ENCODE measurements at places on chromosomes 13 and 19. TPM values are rescaled to one million over a fixed set of nuclear protein-coding genes. Genes with fewer than 3 reads are reported as not detected.
A peak's percentile ranks its signal among the peaks of the same experiment; 100 is the strongest.

The ZNF296 gene
- 3.6 TPM for total RNA-seq

The PSG7 gene
- not detected for total RNA-seq

The CDX2 gene
- total RNA-seq = not detected

The POU2F2 gene
- total RNA-seq = 55.6 TPM

The IFNL1 gene
- 1.6 TPM for total RNA-seq

The LRRC8E gene
- total RNA-seq = not detected

The RNF113B gene
- total RNA-seq = not detected

The ELSPBP1 gene
- total RNA-seq = not detected

The ZNF582 gene
- 0.58 TPM for total RNA-seq

DNA sequence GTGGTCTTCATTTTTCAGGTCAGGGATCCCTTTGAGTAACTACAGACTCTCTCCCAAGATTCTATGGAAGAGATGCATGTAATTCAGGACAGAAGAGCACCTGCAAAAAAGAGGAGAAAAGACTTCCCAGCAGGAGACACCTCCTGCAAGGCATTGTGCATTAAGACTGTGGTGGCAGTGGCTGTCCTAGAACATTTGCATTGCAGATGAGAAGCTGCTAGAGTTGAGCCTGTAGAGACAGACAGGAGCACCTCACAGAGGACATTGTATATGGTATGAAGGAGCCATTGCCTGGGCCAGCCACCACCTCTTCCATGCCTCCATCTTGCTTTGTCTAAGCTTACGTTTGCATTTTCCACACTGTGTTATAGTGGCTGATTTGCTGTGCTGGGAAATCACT lies 11.2 kb upstream of the MYO16 start:
- no peaks in the 10 kb centered on the region for H3K27me3 ChIP-seq
- no peak overlapping the region for H3K27ac ChIP-seq
- DNase-seq = no peak
- no peak overlapping the region for H3K4me3 ChIP-seq
- no peaks in the 10 kb centered on the region for H3K4me1 ChIP-seq
- no peaks in the 10 kb centered on the region for H3K36me3 ChIP-seq

- H3K4me1 ChIP-seq = peaks cover 21% of the 10 kb centered on the region
- H3K27me3 ChIP-seq = no peaks in the 10 kb centered on the region
- no peak for DNase-seq
- no peak overlapping the region for H3K4me3 ChIP-seq
- H3K27ac ChIP-seq = no peak overlapping the region
Observed at GRCh38 chr13:100397627-100398026, 191.0 kb downstream of the GGACT start.

DNA sequence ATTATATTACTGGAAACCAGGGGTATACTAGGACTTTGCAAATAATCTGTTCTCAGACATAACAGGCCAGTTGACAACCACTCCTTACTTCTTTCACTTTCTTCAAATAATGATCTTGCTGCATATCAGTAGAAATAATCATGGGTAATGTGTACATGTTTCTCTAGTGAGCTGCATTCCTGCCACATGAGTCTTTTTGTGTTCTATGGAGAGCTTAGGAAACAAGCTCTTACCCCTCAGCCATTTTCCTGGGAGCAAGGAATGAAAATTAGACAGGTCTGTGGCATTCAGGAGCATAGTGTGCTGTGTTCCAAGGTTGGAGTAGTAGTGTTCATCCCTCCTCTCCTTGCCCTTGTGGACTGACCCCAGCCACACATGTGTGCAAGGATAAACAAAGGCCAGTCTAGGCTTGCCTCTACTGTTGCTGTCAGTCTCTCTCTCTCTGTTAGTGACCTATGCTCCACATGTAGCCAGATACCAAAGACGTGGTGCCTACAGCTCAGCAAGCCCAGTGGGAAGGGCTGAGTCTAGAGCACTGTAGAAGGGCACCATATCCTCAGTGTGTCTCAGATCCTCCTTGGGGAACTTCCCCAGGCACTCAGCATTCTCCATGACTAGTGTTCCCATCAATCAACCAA lies 11.5 kb upstream of the OXGR1 start:
- H3K27ac ChIP-seq = no peak overlapping the region
- peaks cover 31% of the 10 kb centered on the region for H3K27me3 ChIP-seq
- no peak for DNase-seq
- H3K36me3 ChIP-seq = no peaks in the 10 kb centered on the region
- no peak overlapping the region for H3K4me3 ChIP-seq

- peaks cover 6% of the 10 kb centered on the region for H3K4me1 ChIP-seq
- no peak overlapping the region for H3K4me3 ChIP-seq
- peak; percentile 56 for DNase-seq
- H3K27me3 ChIP-seq = peaks cover 51% of the 10 kb centered on the region
- H3K36me3 ChIP-seq = no peaks in the 10 kb centered on the region
Observed at GRCh38 chr13:24693862-24694471, 13.8 kb downstream of the ATP12A start.

DNA sequence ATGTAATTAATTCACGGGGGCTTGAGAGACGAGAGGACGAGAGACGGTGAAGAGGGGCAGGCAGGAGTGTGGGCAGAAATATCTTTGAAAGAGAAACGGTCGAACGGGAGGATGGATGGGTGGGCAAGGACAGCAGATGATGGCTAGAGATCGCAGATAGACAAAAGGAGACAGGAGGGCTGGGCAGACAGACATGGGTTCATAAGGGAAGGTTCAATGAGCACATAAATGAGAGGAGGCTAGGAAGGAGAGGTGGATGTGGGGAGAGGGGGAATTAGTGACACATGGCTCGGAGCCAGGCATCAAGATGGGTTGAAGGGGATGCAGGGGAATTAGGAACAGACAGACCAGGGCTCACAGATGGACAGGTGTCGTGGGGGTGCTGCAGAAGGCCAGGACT lies 1.1 kb downstream of the SYT3 start:
- peaks cover 4% of the 10 kb centered on the region for H3K36me3 ChIP-seq
- H3K4me1 ChIP-seq = peaks cover 3% of the 10 kb centered on the region
- DNase-seq = no peak
- no peak overlapping the region for H3K4me3 ChIP-seq

DNA sequence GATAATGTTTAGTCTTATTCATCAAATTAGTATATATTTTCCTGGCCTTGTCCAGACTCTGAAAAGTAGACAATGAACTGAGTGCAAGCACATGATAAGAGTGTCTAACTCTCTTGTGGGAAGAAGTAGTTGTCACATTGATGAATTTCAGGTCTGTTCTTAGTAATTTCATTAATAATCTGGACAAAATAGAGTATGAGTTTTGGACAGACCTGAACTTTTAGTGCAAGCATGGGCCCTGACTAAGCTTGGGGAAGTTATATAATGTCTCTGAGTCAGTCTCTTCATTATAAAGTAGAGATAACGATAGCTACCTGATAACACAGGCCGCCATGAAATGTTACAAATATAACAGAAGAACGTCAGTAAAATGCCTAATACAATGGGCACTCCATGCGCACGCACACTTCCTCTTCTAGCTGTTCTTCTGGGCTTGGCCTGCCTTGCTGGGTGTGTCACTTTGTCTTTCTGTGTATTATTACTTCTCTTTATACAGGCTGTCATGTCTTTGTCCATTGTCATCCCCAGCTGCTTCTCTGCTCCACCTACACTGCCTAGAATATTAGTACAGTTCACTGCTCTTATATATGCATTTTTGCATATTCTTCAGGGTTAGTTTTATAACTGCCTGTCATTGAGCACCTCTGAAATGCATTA lies 129.1 kb upstream of the HTR2A start:
- H3K27me3 ChIP-seq = no peaks in the 10 kb centered on the region
- no peaks in the 10 kb centered on the region for H3K36me3 ChIP-seq
- DNase-seq = no peak
- no peaks in the 10 kb centered on the region for H3K4me1 ChIP-seq
- H3K27ac ChIP-seq = no peak overlapping the region

DNA sequence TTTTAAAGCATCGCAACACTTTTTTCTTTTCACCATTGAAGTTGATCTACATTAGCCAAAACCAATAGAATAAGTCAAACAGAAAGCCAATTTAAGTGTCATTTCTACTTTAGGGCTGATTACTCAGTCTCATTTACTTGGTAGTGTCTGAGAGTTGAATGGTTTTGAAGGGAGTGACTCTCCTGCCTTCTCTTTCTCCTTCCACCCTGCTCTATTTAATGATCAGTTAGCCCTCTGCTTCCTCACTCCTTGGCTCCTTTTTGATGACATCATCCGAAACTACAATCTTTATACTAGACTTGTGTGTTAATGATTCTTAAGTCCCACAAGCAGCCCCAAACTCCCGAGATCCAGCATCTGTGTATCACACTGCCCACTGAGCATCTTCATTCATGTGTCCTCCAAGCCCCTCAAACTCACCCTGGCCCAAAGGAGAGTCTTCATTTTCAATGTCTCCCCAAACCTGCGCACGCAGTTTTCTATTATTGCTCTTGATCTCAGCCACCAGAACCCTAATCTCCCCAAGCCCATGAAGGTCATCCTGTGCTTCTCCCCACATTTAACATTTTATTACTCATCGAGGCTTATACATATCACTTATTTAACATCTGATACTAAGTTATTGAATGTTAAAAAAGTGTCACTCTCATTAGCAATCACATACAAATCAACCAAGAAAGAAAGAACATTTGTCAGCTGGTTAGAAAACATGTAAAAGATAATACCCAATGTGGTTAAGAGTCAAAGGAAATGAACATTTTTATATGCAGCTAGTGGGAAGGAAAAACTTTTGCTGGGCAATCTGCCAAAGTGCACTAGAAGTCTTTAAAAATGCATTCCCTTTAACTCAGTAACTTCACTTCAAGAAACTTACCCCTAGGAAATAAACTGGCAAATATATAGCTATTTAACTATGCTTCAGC lies 32.2 kb upstream of the ARGLU1 start:
- H3K27me3 ChIP-seq = peaks cover 15% of the 10 kb centered on the region
- DNase-seq = no peak
- no peaks in the 10 kb centered on the region for H3K36me3 ChIP-seq
- H3K27ac ChIP-seq = no peak overlapping the region
- H3K4me3 ChIP-seq = no peak overlapping the region

GRCh38 chr13:24668955-24669582 lies 11.1 kb upstream of the ATP12A start:
- no peak for DNase-seq
- no peak overlapping the region for H3K27ac ChIP-seq
- no peak overlapping the region for H3K4me3 ChIP-seq
- H3K4me1 ChIP-seq = peaks cover 10% of the 10 kb centered on the region

DNA sequence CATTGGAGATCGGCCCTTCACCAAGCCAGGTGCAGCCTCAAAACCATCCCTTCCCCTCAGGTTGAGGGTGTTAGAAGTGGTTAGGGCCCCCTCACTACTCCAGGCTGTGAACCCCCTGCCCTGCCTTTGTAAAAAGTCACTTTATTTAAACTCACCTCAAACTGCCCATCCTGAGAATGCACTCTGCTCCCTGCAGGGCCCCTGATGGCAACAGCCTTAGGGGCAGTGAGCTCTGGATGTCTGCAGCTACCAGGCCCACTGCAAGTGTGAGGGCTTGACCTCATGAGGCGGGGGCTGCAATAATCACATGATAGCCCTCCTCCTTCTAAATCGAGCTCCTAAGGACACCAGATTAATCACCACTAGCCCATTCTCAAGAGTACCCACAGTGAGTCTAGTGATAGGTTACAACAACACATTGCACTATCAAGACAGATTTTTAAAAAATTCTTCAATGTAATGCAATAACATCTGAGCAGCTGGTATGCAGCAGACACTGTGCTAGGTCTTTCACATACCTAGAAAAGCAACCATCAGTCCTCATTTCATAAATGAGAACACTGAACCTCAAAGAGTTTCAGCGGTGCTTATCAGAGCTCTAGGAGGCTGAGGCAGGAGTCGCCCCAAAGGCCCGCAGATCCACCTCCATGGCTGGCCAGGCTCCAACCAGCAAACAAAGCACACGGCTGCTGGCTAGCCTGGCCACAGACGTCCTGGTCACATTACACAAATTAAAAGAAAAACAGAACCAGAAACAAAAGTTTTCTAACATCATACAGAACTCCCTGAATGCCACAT lies 26.0 kb downstream of the SLC7A1 start:
- H3K4me1 ChIP-seq = peaks cover 53% of the 10 kb centered on the region
- no peak for DNase-seq
- no peak overlapping the region for H3K27ac ChIP-seq
- no peaks in the 10 kb centered on the region for H3K27me3 ChIP-seq
- peaks cover 6% of the 10 kb centered on the region for H3K36me3 ChIP-seq

- H3K27me3 ChIP-seq = no peaks in the 10 kb centered on the region
- peak overlapping the region; percentile 99 for H3K27ac ChIP-seq
Observed at GRCh38 chr19:29666578-29667386, 1.5 kb downstream of the PLEKHF1 start.

- peaks cover 44% of the 10 kb centered on the region for H3K4me1 ChIP-seq
- DNase-seq = peak; percentile 45
- no peaks in the 10 kb centered on the region for H3K27me3 ChIP-seq
- peak overlapping the region; percentile 80 for H3K27ac ChIP-seq
- H3K36me3 ChIP-seq = no peaks in the 10 kb centered on the region
Observed at GRCh38 chr13:30158774-30159445, 148.4 kb downstream of the KATNAL1 start.

GRCh38 chr19:4600893-4601292 lies 38.4 kb upstream of the TNFAIP8L1 start:
- H3K27me3 ChIP-seq = peaks cover 28% of the 10 kb centered on the region
- no peak for DNase-seq
- H3K36me3 ChIP-seq = no peaks in the 10 kb centered on the region
- no peak overlapping the region for H3K27ac ChIP-seq
- H3K4me1 ChIP-seq = peaks cover 11% of the 10 kb centered on the region

GRCh38 chr19:6215701-6216235 lies 64.0 kb downstream of the MLLT1 start:
- H3K27me3 ChIP-seq = no peaks in the 10 kb centered on the region
- H3K4me3 ChIP-seq = no peak overlapping the region
- H3K36me3 ChIP-seq = peaks cover 3% of the 10 kb centered on the region

GRCh38 chr13:72194523-72194922 lies 327.5 kb upstream of the DACH1 start:
- no peaks in the 10 kb centered on the region for H3K4me1 ChIP-seq
- no peak for DNase-seq
- H3K36me3 ChIP-seq = no peaks in the 10 kb centered on the region
- H3K27me3 ChIP-seq = no peaks in the 10 kb centered on the region

- no peak overlapping the region for H3K27ac ChIP-seq
- H3K36me3 ChIP-seq = peaks cover 14% of the 10 kb centered on the region
- H3K27me3 ChIP-seq = no peaks in the 10 kb centered on the region
- peaks cover 2% of the 10 kb centered on the region for H3K4me1 ChIP-seq
Observed at GRCh38 chr13:41765020-41765419, 195.9 kb downstream of the VWA8 start.

All from activated CD4-positive, alpha-beta memory T cell treated with anti-CD3 and anti-CD28 coated beads for 36 hours (primary cell).